ENCODE measurements at places on chromosomes 5 and 9. TPM values are rescaled to one million over a fixed set of nuclear protein-coding genes. Genes with fewer than 3 reads are reported as not detected.

Gene ANXA2R
- 1.1 TPM for polyA plus RNA-seq

Gene KIF12
- 148 TPM for polyA plus RNA-seq

Gene HAVCR2
- 12.1 TPM for polyA plus RNA-seq

Gene ADAMTS6
- 2.0 TPM for polyA plus RNA-seq

- no peak for DNase-seq
Observed at GRCh38 chr9:82334286-82334685, 345.7 kb downstream of the SPATA31D1 start.
